ENCODE measurements at places on chromosomes 4 and X.

DNA sequence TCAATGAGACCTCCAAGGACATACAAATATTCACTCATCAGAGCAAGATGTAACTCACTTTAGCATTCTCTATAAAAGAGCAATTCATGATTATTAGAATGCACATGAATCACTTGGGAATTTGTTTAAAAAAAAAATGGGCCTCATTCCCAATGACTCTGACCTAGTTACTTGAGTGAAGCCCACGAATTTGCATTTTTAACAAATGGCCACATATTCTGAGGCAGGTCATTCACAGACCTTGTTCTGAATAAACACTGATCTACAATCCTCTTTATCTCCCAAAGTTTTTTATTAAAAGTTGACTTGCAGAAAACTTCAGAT is 255.1 kb upstream of the VEGFC start:
- peak; percentile 4 for DNase-seq

GRCh38 chr4:169079942-169080827 is 70.1 kb upstream of the CBR4 start:
- peak; percentile 21 for DNase-seq

- DNase-seq, result no peak
Observed at GRCh38 chrX:150088766-150089518, 150.7 kb upstream of the EOLA2 start.

DNA sequence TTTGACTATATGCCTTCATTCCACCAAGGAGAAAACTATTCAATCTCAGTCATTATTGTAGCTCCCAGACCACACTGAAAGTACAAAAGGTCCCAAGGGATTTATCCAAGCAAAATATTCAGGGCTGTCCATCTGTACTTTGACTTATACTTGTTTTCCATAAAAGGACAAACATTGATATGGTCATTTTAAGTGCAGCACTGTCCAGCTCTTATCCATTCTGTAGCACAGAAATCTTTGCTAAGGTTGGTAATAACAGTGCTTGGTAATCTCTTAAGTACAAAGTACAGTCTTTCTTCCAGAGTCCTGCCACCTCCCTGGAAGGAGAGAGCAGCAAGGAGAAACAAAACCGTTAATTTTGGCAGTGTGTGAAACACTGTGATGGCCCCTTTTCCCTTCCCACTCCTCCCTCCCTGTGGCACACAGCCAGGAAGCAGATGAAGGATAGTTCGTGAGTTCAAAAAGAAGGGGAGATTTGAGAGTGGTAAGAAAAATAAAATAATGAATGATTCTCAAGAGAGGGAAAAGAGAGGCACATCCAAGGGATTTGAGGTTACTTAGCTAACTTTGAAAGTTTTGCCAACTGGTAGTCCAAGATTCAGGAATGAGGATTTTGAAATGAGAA is 6.8 kb upstream of the CXCL2 start:
- DNase-seq, result no peak

DNA sequence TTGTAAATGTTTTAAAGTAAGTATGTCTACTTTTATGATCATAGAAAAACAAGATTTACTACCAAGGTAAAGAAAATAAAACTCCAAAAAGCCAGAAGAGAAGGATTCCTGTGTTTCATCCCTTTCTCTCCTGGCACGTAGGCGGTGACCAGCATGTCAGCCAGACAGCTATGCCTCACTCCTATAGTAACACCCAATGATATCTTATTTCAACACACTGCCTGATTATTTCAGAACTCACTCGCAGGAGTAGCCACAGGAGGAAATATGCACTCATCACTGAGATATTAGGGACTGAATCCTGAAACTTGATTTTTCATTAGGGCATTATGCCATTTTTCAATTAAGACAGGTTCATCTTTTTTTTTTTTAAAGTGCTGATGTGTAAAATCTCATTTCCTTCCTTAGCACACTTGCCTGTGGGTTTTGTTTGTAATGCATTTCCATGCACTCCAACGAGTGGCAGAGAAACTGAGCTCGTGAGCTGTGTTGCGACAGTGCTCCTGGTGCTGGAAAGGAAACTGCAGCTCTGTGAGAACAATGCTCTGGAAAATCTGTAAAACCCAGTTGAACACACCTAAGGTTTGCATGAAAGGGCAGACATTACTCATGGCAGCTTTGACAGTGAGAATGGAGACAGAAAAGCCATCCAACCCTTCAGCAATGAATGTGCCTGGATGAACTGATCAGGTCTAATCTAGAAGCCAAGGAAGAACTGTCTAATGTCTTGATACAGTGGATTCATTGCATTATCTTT is 18.2 kb downstream of the RAI2 start:
- no peak for DNase-seq
